CD4-positive, alpha-beta T cell treated with Interleukin-15 for 4 hours (primary cell): ENCODE measurements at places on chromosomes 1 and 21.
A peak's percentile ranks its signal among the peaks of the same experiment; 100 is the strongest.

DNA sequence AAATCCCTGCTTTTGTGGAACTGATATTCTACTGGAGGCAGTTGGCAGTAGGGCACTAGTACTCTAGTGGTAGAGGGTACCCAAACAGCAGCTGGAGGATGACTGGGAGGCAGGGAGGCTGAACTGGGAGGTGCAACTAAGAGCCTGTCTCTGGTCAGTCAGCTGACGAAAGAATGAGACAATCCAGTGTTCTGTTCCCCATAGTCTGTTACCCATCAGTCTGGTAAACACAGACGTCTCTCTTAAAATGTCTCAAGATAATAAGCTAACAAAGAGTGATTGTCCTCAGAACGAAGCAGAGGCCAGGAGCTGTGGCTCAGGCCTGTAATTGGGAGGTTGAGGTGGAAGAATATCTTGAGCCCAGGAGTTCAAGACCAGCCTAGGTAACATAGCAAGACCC, 30.4 kb downstream of the TFAP2E start:
- no peak for DNase-seq

- DNase-seq = no peak
Observed at GRCh38 chr1:152410599-152410998, 3.5 kb downstream of the CRNN start.

DNA sequence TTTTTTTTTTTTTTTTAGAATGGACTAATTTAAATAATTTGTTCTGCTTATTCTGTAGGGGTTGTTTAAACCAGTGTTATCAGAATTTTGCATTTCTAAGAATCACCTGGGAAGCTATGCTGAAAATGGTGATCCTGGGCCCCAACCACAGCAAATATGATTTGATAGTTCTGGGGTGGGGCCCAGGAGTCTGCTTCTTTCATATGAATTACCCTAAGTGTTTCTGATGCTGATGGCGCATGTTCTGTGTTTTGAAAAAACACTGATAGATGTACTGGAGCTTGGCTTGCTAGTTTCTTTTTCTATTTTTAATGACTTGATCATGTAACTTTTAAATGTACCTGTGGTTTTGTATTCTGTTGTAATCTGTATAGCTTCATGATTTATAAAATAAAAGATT, 89.3 kb downstream of the CDC14A start:
- DNase-seq = peak; percentile 88

DNA sequence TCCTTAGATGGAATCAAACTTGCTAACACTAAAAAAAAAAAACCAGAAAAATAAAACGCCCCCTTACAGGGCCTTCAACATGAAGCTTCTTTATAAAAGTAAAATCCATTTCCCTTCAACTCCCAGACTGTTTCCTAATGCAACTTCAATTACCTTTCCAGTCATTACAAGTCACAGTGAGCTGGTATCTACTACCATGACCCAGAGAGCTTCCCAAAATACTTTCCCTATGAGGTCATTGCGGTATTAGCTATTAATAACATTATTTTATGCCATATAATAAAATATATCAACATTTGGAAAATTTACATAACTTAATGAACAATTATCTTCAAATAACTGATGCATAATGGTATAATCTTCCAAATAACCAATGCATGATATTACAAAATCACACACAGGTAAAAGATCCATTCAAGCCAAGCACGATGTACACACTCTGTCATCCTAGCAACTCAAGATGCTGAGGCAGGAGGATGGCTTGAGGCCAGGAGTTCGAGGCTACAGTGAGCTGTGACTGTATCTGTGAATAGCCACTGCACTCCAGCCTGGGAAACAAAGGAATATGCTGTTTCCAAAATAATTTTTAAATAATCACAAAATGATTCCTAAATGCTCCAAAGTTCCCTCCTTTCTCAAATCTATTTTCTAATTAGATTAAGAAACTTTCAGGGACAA, 24.1 kb downstream of the EIF4G3 start:
- no peak for DNase-seq

DNA sequence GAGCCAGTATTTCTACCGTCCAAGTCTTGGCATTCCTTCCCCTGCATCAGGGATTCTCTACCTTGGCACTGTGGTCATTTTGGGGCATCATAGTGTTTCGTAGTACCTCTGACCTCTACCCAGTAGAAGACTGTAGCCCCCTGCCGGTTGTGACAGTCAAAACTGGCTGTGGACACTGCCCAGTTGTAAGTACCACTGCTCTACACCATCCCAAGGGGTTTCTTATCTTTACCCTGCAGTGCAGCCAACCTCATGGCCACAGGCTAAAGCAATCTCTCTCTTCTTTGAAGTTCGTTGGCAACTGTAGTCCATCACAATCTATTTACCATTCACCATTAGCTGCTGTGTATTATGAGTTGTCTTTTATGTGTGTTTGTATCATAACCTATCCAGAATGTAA, 29.3 kb upstream of the ERO1B start:
- no peak for DNase-seq

GRCh38 chr1:68221980-68222373, 10.3 kb downstream of the WLS start:
- DNase-seq = no peak

GRCh38 chr1:192104852-192105251, 53.4 kb upstream of the RGS18 start:
- DNase-seq = no peak

- no peak for DNase-seq
Observed at GRCh38 chr1:66416295-66416694, 117.7 kb upstream of the SGIP1 start.

- DNase-seq = no peak
Observed at GRCh38 chr1:153533689-153534201, 2.0 kb downstream of the S100A6 start.

GRCh38 chr1:209673631-209674417, 1.4 kb upstream of the G0S2 start:
- DNase-seq = no peak

DNA sequence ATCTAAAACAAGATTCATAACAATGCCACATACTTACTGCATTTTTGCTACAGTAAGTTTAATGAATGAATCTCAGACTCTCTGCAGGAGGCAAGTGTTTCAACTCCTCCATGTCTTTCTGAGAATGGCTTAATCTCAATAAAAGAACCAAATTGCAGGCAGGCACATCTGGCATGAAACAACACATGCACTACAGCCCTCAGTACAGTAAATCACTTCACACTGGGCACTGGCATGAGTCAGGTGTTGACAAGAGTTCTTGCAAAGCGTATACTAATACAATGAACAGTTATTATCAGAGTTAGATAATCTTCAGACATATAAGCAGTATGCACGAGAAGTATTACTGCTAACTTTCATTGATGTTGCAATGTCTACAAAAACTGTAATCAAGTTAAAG, 1386.8 kb downstream of the MRPL39 start:
- DNase-seq = no peak

GRCh38 chr1:228978484-228979324, 243.4 kb downstream of the RHOU start:
- no peak for DNase-seq

DNA sequence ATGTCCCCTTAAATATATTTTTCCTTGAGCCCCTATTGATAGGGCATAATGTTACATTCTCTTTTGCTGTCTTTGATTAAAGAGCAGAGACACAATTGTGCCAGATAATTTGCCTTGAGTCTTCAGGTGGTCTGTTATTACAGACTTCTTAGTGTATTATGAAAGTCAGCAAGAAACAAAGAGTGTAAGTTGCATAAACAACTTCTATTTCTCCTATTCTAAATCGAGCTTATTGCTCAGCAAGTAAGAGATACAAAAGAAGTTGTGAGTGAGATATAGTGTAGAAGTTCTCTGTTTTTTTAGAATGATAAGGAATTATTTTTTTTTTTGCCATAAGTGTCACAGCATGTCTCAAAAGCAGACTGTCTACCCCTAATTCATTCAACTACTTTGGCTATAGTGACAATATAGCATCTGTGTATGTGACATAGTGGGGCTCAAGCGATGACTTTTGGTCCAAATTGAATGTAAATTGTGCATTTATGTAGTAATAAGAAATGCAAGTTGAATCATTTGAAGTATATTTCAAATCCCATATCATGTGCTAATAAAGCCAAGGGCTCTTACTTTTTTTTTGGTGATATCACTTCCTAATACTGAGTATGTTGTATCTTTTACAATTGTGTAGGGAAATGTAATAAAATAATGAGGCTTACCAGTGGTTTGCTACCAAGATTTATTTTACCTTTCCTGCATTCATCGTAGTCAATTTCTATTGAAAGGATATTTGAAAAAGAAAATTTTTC, 81.3 kb downstream of the RGL1 start:
- no peak for DNase-seq
